ENCODE measurements at places on chromosomes 12 and 14.

GRCh38 chr12:40693207-40693821 is 1.1 kb downstream of the CNTN1 start:
- peak; percentile 65 for DNase-seq
- H3K27me3 ChIP-seq, result no peaks in the 10 kb centered on the region
- H3K4me1 ChIP-seq, result no peaks in the 10 kb centered on the region
- H3K27ac ChIP-seq, result no peak overlapping the region

DNA sequence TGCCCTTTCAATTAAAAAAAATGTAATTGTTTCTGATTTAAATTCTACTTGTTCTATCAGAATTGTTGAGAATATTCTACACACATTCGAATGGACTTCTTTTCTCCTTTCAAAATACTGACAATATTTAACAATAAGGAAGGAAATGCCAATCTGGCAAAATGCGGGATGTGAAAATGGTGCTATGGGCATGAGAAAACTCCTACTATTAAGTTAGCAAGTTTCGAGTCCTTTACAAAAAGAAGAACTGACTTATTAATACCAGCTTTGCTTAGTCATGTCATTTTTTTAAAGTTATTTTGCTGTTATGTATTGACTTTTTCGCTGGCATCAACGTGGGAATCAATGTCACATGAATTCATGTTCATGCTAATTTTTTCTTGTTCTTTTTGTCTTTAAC is 31.7 kb upstream of the ARL1 start:
- no peak overlapping the region for H3K4me3 ChIP-seq
- no peak overlapping the region for H3K27ac ChIP-seq
- H3K36me3 ChIP-seq, result no peaks in the 10 kb centered on the region
- H3K4me1 ChIP-seq, result no peaks in the 10 kb centered on the region

- peaks cover 2% of the 10 kb centered on the region for H3K4me1 ChIP-seq
- no peaks in the 10 kb centered on the region for H3K36me3 ChIP-seq
- DNase-seq, result no peak
- H3K4me3 ChIP-seq, result no peak overlapping the region
Observed at GRCh38 chr14:101191101-101191720, 287.7 kb upstream of the RTL1 start.

- H3K4me1 ChIP-seq, result no peaks in the 10 kb centered on the region
- no peak for DNase-seq
- no peak overlapping the region for H3K27ac ChIP-seq
- no peaks in the 10 kb centered on the region for H3K27me3 ChIP-seq
- H3K4me3 ChIP-seq, result no peak overlapping the region
Observed at GRCh38 chr12:65656891-65657351, 167.4 kb upstream of the HMGA2 start.

DNA sequence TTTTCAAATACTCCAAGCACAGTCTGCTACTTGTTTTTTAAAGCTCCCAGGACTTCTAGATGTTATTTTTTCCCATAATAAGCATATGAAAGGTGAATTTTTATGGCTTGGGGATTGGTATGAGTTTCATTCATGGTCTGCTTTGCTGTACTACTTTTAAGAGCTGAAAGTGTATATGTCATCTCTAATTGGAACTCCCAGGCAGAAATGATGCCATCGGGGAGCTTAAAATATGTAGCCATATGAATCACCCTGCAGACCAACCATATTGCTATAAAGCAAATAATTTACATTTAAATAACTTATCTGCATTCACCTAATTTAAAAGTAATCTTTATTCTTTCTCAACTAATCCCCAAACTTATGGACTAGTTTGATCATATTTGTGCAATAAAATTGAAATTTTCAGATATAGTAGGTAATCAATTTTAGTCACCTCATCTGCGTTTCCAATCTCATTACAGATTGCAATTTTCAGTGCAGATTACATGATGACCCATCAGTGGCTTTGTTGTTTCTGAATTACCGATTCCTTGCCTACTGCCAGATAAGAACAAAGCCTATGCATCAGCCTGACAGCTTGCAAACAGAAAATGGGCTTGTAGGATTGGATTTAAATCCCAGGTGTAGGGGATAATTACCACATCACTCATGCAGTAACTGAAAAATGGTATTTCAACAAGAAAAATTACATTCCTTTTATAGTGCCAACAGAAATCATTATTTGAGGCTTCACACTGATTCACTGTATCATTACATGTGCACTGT is 689.4 kb downstream of the NOVA1 start:
- no peaks in the 10 kb centered on the region for H3K27me3 ChIP-seq
- H3K27ac ChIP-seq, result no peak overlapping the region
- H3K4me1 ChIP-seq, result no peaks in the 10 kb centered on the region
- DNase-seq, result no peak
- no peak overlapping the region for H3K4me3 ChIP-seq
- no peaks in the 10 kb centered on the region for H3K36me3 ChIP-seq

DNA sequence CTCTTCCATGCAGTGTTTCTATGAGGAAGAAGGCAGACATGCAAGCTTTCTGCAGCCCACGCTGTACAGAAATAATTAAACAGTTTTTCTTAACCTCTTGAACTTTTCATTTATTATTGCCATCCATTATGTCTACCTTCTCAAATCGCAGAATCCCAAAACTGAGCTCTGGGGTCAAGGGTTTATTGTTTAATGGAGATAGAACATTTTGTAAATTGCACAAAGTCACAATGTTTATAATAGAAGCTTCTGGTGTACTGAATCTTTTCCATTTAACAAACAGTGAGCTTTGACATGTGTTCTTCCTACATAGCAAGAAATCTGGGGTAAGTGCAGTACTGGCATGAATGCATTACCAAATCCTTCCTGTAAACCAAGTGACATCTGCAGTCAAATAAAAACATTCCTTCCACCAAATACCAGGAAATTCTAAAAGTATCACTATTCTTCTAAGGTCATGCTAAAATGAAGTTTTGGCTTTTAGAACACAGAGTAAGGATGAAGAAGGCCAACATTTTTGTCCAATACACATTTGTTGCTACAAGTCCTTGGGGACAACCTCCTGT is 385.3 kb upstream of the DDHD1 start:
- no peaks in the 10 kb centered on the region for H3K27me3 ChIP-seq
- no peak overlapping the region for H3K4me3 ChIP-seq
- H3K36me3 ChIP-seq, result no peaks in the 10 kb centered on the region
- H3K27ac ChIP-seq, result no peak overlapping the region

GRCh38 chr14:75127903-75128595 is 1.2 kb upstream of the NEK9 start:
- H3K4me3 ChIP-seq, result no peak overlapping the region
- H3K27me3 ChIP-seq, result no peaks in the 10 kb centered on the region
- no peaks in the 10 kb centered on the region for H3K36me3 ChIP-seq
- no peak overlapping the region for H3K27ac ChIP-seq
- peaks cover 3% of the 10 kb centered on the region for H3K4me1 ChIP-seq
- no peak for DNase-seq

DNA sequence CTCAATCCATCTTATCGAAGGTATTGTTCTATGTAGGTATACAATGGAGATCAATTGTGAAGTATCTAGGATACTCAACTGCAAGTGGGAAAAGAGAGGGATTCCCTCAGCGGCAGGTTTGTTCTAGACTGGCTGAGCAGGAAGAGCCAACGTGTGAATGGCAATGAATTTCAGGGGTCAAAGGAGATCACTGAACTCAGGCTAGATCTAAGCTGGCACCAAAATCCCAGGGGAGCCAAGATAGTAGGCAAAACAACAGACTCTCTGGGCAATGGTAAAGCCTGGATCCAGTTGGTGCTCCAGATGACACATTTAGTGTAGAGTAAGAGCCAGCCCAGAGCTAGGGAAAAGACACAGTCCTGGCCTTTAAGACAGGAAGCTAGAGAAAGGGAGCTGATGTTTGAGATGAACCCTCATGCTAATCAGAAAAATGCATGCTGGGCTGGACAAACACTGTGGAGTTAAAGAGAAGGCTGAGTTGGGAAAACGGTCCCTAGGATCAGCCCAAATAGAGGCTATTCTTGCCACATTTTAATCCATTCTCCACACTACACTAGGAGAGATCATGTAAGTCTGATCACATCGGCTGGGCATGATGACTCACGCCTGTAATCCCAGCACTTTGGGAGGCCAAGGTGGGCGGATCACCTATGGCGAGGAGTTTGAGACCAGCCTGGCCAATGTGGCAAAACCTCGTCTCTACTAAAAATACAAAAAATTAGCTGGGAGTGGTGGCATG is 45.6 kb downstream of the EFCAB11 start:
- no peaks in the 10 kb centered on the region for H3K36me3 ChIP-seq
- no peaks in the 10 kb centered on the region for H3K4me1 ChIP-seq
- H3K4me3 ChIP-seq, result no peak overlapping the region
- H3K27me3 ChIP-seq, result no peaks in the 10 kb centered on the region
- DNase-seq, result peak; percentile 10

DNA sequence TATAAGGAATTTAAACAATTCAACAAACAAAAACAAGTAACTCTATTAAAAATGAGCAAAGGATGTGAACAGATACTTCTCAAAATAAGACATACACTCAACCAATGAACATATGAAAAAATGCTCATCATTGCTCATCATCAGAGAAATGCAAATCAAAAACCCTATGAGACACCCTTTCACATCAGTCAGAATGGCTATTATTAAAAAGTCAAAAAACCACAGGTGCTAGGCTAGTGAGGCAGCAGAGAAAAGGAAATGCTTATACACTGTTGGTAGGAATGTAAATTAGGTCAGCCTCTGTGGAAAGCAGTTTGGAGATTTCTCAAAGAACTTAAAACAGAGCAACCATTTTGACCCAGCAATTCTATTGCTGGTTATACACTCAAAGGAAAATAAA is 52.0 kb downstream of the NAV3 start:
- no peak for DNase-seq
- no peaks in the 10 kb centered on the region for H3K27me3 ChIP-seq
- H3K4me3 ChIP-seq, result no peak overlapping the region
- no peak overlapping the region for H3K27ac ChIP-seq
- H3K4me1 ChIP-seq, result no peaks in the 10 kb centered on the region

GRCh38 chr14:103101963-103102688 is 7.6 kb downstream of the EXOC3L4 start:
- peaks cover 8% of the 10 kb centered on the region for H3K27me3 ChIP-seq
- H3K4me3 ChIP-seq, result no peak overlapping the region
- H3K27ac ChIP-seq, result no peak overlapping the region
- DNase-seq, result no peak

DNA sequence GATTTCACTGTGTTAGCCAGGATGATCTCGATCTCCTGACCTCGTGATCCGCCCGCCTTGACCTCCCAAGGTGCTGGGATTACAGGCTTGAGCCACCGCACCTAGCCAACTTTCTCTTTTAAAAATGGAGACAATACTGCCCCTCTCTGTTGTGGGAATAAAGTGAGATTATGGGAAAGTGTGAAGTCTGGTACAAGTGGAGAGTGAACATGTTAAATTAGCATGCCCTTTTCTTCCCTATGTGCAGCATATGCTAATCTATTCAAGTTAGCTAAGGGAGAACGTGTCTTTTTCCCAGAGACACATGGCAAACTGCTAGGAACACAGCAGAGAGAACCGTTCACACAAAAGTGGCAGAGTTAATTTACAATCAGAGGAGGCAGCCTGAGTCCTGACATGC is 1.5 kb downstream of the COPS7A start:
- no peak for DNase-seq
- H3K4me1 ChIP-seq, result no peaks in the 10 kb centered on the region
- H3K4me3 ChIP-seq, result no peak overlapping the region
- H3K27ac ChIP-seq, result no peak overlapping the region
- H3K36me3 ChIP-seq, result no peaks in the 10 kb centered on the region

DNA sequence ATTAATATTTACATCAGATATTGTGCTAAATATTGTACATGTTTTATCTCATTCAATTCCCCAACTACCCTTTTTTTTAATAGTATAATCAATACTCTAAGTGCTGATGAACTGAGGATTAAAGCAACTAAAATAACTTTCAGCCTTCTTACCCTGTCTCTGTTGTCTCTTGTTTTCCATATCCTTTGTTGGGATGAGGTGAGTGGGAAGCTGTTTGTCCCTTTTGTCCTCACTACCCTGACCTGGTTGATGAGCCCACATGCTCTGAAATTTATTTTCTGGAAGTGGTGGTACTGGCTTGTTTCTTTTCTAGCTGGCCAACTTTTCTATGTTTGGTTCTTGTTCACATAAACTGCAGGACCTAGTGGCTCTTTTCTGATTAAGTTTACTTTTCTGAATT is 9.6 kb upstream of the ART4 start:
- no peak for DNase-seq
- no peak overlapping the region for H3K4me3 ChIP-seq
- no peaks in the 10 kb centered on the region for H3K27me3 ChIP-seq

DNA sequence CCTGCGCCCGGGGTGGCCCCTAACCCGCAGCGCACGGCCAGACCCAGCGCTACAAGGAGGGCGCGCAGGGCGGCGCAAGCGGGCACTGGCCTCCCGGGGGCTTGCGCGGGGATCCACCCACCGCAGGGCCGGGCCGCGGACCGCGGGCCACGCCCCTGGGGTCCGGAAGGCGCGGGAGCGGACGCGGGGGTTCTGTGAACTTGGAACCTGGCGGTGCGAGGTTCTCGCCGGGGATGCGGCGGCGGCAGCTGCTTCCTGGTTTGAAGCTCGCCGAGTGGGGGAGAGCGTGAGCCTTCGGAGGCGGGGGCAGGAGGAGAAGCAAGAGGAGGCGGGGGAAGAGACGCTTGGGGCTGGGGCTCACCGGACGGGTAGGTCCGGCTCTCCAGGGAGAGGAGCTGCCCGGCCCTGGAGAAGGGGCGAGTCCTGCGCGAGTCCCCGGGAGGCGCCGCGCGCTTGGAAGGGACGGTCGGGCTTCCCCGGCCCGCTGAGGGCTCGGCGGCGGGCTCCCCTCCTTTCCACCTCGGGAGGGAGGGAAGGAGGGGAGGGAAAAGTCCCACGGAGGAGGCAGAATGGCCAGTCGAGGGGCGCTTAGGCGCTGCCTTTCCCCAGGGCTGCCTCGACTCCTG is at the start of gene PRKCH:
PRKCH (plus strand) TSS at position 195 of the 626 bp plus-strand sequence. CDS start 523 bp downstream, outside the sequence.
- H3K4me1 ChIP-seq, result peaks cover 3% of the 10 kb centered on the region
- no peaks in the 10 kb centered on the region for H3K27me3 ChIP-seq
- peak; percentile 89 for DNase-seq
- H3K27ac ChIP-seq, result no peak within 1 kb of the TSS

GRCh38 chr12:117212563-117213190 is 22.4 kb upstream of the FBXO21 start:
- H3K27me3 ChIP-seq, result no peaks in the 10 kb centered on the region
- DNase-seq, result peak; percentile 82
- no peaks in the 10 kb centered on the region for H3K4me1 ChIP-seq
- H3K36me3 ChIP-seq, result no peaks in the 10 kb centered on the region
- H3K27ac ChIP-seq, result no peak overlapping the region

- H3K4me3 ChIP-seq, result no peak overlapping the region
- no peak for DNase-seq
- H3K36me3 ChIP-seq, result no peaks in the 10 kb centered on the region
- H3K27ac ChIP-seq, result no peak overlapping the region
- H3K4me1 ChIP-seq, result no peaks in the 10 kb centered on the region
Observed at GRCh38 chr12:105077435-105077834, 6.8 kb downstream of the ALDH1L2 start.

DNA sequence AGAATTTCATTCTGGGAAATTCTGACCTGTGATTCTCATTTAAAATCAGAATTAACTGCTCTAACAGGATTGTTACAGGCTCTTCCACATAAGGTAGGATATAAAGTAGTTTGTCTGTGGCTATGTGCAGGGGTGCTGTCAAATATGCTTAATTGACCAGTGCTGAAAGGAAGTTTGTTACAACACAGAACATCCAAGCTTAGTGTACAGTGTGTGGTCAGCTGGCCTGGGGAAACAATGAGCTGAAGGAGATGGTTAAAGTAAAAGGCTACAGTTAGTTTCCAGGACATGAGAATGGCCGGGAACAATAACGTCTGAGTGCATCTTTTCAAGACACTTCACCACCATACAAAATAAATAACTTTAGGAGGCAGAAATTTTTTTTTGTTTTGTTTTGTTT is 68.0 kb downstream of the PKP2 start:
- H3K27ac ChIP-seq, result no peak overlapping the region
- DNase-seq, result no peak
- peaks cover 3% of the 10 kb centered on the region for H3K4me1 ChIP-seq
- H3K27me3 ChIP-seq, result no peaks in the 10 kb centered on the region

Measured in mesendoderm (in vitro differentiated cells).